ENCODE measurements at places on chromosomes 1 and 21.

GRCh38 chr1:169844941-169845608 is 48.6 kb downstream of the SCYL3 start:
- no peak for DNase-seq

DNA sequence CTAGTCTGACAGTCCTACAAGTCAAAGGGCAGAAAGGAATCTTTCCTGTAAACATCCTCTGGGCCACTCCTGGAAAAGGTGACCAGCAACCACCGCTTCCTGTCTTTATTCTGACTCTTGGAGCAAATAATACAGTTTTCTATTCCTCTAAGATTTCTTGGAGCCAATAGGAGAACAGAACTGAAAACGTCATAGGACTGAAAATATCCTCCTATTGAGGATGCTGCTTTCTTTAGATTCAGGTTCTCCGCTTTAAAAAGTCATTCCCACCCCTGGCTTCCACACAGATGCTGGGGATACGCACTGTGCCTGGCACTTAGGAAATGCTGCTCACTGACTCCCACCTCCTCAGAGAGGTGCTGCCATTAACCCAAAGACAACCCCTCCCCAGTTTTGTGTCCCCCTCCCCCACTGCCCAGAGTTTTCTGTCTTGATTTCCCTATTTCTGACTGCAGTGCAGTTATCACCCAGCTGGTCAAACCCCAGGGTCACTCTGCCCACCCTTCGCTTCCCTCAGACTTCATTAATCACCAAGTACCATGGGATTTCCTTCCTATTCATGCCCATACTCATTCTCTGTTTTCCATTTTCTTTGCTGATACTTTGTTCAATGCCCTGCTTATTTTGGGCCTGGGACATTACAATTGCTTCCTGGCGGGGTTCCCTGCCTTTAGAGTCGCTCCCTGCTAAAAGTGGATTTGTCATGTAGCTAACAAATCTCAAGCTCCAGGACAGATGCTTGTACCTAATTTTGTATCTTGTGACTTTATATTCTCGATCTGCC is 82.1 kb upstream of the ARHGAP29 start:
- no peak for DNase-seq

GRCh38 chr21:32297449-32297848 is 1.2 kb upstream of the MRAP start:
- DNase-seq, result no peak

DNA sequence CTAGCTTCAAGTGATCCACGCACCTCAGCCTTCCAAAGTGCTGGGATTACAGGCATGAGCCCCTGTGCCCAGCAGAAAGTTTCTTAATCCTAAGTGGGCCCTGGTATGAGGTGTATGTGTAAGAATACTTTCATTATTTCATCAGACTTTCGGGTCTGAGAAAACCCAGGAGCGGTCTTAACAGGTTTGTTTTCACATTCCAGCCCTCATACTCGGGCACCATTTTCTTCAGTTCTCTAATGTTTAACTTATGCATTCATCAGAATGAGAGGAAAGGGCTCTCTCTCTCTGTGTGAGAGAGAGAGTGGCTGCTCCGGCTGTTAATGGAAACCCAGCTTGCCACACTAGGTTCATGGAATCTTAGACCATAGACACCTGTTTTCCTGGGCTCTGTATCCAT is 4.2 kb upstream of the PADI1 start:
- DNase-seq, result no peak

- no peak for DNase-seq
These were observed 327.3 kb upstream of the SGIP1 start for GRCh38 chr1:66206563-66207144.

DNA sequence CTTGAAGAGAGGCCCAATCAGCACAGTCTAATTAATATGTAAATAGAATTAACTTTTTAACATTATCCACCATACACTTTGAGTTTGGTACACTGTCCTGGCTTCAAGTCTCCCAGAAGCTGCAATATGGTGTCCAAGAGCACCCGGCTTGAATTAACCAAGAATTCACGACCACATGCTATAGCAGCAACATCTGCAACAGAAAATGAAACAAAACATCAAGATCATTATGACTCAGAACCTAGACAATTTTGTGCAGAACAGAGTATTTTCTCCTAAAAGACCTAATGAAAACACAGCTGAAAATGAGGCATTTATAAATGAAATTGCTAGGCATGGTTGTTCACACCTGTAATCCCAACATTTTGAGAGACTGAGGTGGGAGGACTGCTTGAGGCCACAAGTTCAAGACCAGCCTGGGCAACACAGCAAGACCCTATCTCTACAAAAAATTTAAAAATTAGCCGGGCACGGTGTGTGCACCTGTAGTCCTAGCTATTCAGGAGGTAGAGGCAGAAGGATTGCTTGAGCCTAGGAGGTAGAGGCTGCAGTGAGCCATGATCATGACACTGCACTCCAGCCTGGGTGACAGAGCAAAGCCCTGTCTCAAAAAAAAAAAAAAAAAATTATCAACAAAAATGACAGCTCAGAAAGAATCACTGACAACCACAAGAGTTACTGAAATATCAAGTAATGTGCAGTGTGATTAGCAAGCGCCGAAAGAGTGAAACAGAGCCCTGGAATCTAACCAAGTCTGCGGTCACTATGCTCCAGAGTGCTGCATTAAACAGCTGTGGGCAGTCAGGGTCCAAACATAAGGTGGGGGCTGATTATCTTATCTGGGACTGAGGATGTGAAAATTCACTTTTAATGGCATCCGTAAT is 45.3 kb downstream of the HSF2BP start:
- no peak for DNase-seq

GRCh38 chr1:51302746-51303145 is 27.6 kb downstream of the TTC39A start:
- no peak for DNase-seq

DNA sequence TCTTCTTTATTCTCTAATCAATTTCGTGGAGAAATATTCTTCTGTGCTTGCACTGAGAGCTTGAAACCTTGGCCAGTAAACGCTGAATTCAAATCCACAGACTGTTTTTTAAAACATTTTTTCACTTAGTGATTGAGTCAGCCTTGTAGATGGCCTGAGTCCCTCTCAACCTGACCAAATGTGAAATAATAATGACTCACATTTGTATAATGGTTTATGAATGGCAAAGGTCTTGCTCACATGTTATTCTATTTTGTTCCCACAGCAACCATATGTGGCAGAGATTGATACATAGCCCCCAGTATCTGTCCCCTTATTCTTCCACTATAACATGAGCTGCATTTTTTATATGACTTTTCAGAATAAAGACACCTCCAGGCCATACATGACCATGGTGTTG is 47.8 kb upstream of the CCDC190 start:
- DNase-seq, result no peak

GRCh38 chr1:117683571-117684285 is 77.9 kb downstream of the TENT5C start:
- DNase-seq, result no peak

DNA sequence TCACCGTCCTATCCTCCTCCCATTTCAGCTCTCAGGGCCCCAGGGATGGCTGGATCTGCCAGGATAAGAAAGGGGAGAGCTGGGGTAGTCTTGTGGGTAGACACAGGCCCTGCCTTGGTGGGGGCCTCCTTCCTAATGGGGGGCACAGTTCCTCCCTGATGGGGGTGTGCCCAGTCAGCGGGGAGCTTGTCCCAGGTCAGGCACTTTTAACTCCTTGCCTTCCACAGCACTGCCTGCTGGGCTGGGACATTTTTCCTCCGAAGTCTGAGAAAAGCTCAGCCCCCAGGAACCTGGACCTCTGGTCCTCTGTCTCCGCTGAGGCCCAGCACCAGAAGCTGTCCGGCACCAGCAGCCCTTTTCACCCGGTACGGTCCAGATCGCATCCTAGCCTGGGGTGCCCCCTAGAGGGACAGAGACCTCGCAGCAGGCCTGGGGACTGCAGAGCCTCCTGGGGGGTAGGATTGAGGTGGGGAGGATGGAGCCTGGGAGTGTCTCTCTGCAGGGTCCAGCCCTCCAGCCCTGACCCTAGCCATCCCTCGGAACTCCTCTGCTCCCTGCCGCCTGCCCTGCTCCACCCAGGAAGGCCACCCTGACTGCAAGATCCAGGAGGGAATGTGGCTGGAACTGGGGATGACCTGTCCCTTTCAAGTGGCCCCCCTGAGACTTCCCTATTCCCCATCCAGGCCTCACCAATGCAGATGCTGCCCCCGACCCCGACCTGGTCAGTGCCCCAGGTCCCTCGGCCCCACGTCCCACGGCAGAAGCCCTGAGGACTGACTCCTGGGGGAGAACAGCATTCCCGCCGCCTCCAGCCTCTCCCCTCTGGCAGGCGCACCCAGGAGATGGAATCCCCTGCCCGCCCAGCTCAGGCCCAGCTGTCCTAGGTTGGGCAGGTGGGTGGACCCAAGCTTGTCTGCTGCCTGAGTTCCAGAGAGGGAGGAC is 12.0 kb downstream of the MIIP start:
- no peak for DNase-seq

DNA sequence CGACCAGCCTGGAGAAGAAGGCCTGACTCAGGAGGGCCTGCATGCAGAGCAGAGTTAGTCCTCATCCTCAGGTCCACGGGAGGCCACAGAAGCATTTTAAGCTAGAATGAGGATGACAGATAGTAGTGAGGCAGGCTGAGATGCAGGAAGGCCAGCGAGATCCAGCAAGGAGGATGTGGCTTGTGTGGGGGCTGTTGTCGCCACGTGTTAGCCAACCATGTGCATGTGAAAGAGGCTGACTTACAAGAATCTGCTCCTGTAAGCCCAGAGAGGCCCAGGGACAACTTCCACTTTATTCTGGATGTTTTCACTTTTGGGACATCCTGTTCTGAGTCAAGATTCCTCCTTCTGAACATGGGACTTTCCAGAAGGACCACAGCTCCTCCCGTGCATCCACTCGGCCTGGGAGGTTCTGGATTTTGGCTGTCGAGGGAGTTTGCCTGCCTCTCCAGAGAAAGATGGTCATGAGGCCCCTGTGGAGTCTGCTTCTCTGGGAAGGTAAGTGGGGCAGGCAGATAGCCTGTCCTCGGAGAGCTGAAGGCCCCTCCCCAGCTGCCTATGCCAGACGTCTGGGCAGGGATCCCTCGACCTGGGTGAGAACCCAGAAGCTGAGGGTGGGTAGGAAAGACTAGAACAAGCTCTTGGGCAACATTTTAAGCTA is at the start of gene SLAMF8:
Gene SLAMF8 (plus strand): TSS at position 433 of the 661 bp plus-strand sequence. CDS start 26 bp downstream, at position 459.
- no peak for DNase-seq

DNA sequence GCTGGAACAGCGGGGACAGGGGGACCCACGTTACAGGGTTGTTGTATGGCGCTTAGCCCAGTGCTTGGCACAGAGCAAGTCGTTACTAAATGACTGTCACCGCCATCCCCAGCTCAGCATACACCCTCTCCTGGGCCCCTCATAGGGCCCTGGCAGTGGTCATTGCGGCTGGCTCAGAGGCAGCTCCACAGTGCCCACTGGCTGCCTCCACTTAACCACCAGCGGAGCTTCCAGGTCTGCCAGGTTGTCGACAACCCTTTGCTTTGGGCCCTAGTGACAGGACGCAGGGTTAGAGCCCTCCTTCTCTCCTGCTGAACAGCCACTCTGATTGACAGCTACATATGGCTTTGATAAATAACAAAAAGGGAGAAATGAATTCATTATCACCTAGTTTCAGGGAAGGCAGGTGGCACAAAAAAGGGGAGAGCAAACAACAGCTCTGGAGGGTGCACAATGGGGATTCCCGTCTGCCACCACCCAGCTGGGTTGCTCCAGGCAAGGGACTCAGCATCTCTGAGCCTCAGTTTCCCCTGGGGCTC is 4.8 kb downstream of the EFHD2 start:
- DNase-seq, result no peak

GRCh38 chr21:32520875-32521735 is 64.2 kb downstream of the TCP10L start:
- DNase-seq, result no peak

- DNase-seq, result no peak
These were observed 10.4 kb downstream of the ANP32E start for GRCh38 chr1:150225546-150225945.

- no peak for DNase-seq
These were observed 27.8 kb downstream of the DMAP1 start for GRCh38 chr1:44240802-44241671.

- DNase-seq, result no peak
These were observed 727.6 kb upstream of the CHRM3 start for GRCh38 chr1:238658763-238659162.
